ENCODE measurements at places on chromosomes 3 and 15.

DNA sequence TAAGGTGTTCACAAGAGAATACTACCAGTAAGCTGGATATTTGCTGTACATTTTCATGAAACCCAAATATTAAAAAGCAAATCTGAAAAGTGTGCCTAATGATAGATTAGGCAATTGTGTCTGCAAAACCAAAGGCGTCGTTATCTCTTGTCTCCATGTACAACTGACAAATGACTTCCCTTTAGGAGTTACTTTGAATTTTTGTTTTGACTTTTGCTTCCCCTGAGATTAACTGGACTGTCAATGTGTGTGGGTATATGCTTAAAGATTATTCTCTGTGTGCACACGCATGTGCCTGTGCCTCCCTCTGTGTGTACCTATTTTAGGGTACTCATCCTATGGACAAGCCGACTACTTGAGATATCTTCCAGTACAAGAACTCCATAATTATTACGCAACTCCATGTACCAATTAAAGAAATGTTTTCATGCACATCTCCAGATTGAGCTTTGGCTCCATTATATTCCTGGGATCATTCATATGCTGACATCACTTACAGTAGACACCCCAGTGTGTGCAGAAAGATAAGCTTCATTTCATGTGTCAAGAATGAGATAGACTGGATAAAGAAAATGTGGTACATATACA, 431.2 kb upstream of the ADAMTS9 start:
- DNase-seq, result no peak

GRCh38 chr3:152322756-152323155, 54.0 kb downstream of the MBNL1 start:
- no peak for DNase-seq

DNA sequence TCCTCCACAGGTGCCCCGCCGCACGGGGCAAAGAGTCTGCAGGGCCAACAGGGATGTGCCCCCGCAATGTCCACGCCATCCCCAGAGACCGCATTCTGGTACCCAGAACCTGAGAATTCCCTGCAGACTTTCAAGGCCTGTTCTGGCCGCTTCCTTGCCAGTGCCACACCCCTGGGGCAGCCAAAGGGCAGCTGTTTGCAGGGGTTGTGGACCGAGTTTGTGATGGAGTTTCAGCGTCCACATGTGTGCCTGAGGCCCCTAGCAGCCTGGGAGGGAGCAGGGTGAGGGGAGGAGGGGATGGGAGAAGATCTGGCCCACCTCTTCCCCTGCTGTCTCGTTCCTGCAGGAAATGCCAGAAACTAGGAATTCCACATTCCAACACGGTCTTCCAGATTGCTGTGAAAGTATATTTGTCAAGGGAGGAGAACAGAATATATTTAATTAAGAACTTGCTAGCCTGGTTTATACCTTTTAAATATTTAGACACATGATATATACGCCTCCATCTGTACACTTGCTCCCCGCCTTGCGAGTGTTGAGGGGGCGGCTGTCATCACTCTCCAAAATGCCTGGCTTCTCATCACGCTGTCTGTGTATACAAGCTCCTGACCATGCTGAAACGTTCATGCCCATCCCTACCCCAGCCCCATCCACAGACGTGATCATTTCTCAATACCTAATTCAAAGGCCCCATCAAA, 31.1 kb upstream of the RASA2 start:
- no peak for DNase-seq

DNA sequence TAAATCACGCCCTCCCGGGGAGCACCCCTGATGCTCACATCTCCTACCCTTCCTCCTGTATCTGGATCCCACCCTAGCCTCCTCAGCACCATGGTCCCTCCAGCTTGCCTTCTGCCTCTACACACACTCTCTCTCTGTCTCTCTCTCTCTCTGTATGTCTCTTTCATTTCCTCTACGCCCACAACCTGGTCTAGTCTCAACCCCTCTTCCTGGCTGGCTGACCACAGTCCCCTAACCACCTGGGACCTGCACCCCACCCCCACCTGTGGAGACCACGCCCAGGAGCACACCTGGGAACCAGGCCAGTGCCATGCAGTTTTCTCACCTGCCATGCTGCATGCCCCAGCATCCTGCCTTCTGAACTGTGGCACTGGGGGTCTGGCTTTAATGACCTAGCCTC, 4.0 kb upstream of the CFAP100 start:
- no peak for DNase-seq

GRCh38 chr3:133037436-133037835, 755 bp upstream of the TMEM108 start:
- DNase-seq, result peak; percentile 67

DNA sequence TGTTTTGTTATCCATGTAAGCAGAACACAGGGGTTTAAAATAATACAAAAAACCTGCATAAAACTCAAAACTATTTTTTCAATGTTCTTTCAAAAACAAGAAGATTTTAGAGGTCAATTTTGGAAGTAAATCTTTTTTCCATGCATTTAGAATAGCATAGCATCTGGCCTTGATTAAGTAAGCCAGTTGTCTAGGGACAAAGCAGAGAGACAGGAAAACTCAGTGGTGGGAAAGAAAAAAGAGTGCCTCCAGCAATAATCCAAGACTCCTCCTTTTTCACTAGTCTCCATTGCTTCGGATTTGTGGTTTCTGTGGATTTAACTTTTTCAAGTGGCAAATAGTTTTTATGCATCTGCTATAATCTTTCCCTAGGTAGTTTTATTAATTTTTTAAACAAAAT, 88.9 kb downstream of the SUCNR1 start:
- DNase-seq, result no peak

- DNase-seq, result no peak
Observed at GRCh38 chr3:73228437-73228836, 167.0 kb downstream of the EBLN2 start.

DNA sequence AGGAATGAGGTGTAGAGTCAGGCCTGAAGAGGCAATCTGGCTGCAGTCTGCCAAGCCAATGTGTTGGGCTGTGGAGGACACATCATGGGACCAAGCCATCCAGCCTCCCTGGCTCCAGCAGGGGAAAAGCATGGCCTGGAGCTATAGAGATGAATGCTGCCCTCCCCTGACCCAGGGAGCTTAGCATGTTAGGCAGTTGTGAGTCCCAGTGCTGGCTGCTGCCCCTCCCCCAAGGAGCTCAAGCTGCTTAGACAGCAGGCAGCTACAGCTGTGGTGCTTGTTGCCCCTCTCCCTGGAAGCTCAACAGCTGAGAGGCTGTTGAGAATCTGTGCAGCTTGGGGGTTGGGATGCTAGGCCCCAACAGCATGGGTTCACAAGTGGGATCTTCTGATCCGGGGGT, 85.6 kb upstream of the DNAJC19 start:
- DNase-seq, result peak; percentile 94

DNA sequence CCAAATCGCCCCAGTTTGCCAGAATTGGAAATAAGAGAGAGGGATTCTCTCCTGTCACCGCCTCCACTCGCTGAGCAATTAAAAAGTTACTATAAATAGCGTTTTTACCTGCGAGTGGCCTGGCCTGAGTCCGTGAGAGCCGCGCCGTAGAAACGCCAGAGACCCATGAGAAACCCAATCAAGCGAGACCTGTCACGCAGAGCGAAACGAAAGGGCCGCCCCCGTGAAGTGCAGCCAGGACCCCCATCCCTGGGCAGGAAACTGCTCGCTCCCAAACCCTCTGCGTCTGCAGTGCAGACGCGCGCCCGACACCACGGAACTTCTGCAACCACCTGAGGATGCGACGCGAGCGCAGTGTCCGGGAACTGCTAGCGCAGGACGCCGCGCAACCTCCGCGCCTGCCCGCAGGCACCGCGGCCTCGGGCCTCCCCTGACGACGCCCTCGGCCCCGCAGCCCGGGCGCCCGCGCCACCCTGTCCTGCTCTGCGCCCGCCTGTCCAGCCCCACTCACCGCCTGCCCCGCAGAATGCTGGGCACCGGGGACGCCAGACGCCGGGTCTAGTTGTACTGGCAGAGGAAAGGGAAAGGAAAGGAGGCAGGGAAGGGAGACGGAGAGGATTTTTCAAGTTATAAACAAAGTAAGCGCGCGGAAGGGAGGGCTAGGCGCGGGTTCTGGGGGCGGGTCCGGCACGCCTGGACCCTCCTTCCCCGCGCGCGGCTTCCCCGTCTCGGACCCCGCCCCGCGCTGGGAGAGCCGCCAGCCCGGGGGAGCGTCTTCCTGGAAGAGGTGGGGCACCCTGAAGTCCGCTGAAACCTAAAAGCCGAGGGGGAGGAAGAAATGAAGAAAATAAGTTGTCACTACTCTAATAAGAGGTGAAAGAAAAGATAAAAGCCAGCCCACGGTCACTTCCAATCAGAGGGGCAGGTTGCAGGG, at the start of gene PLSCR4:
TSS of gene PLSCR4 (minus strand) at position 657 of the 934 bp plus-strand sequence. CDS start 29,034 bp downstream, outside the sequence.
- no peak for DNase-seq

GRCh38 chr3:101017017-101017416, 23.8 kb upstream of the ABI3BP start:
- DNase-seq, result no peak

- peak; percentile 92 for DNase-seq
Observed at GRCh38 chr3:171460725-171461524, 720 bp upstream of the TNIK start.

GRCh38 chr3:12995389-12996180, 77.6 kb downstream of the IQSEC1 start:
- no peak for DNase-seq

GRCh38 chr3:170429050-170429449, 10.4 kb downstream of the CLDN11 start:
- no peak for DNase-seq

- DNase-seq, result no peak
Observed at GRCh38 chr3:106212665-106213222, 343.9 kb upstream of the CBLB start.

GRCh38 chr3:128149650-128150049, 3.6 kb upstream of the EEFSEC start:
- DNase-seq, result no peak

DNA sequence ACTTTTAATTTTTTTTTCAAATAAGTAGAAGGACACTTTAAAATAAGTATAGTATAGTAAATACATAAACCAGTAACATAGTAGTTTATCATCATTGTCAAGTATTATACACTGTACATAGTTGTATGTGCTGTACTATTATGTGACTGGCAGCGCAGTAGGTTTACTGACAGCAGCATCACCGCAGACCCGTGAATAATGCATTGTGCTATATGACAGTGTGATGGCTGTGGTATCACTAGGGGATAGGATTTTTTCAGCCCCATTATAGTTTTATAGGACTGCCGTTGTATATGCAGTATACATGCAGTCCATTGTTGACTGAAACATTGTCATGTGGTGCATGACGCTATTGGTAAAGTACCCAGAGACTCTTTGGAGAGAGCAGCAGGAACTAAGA, 306.5 kb downstream of the SQOR start:
- no peak for DNase-seq

GRCh38 chr15:74709011-74709410, 13.2 kb upstream of the EDC3 start:
- DNase-seq, result no peak

DNA sequence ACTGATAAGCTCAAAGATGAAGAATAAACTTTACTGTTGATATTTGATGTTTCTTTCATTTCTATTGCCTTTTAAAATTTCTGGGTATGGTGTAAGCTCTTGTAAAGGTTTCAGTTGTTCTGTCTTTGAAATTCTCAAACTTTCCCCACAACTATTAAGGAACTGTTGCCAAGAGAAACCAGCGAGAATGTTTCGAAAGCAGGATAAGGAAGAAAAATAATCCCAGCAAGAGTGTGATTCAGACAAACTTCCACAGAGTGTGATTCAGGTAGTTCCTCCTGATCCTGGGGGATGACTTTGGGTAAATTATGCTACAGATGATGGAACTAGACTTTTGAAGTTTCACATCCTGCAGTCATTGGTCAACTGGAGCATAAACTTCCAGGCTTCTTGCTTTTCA, 632.0 kb downstream of the NSUN3 start:
- no peak for DNase-seq

DNA sequence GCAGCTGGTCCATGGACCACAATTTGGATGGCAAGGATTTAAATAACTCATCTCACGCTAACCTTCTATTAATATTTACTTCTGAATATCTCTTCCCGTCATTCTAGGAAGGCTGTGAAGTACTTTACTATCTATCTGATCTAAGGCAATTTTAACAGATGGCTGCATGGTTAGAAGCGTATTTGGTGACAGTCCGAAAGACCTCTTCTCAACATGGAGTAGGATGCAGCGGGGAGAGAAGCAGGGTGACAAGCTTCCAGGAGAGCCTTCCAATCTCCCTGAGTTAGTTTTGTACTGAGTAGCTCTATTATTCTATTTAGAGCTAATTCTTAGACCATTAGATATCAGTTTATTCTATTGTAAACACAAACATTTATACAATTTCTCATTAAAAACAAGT, 309.4 kb downstream of the PLCL2 start:
- peak; percentile 91 for DNase-seq

GRCh38 chr3:64199932-64200331, 25.3 kb downstream of the PRICKLE2 start:
- no peak for DNase-seq

GRCh38 chr3:154718053-154718452, 288.1 kb upstream of the GPR149 start:
- DNase-seq, result no peak

GRCh38 chr3:11185564-11186317, 31.4 kb downstream of the HRH1 start:
- no peak for DNase-seq

DNA sequence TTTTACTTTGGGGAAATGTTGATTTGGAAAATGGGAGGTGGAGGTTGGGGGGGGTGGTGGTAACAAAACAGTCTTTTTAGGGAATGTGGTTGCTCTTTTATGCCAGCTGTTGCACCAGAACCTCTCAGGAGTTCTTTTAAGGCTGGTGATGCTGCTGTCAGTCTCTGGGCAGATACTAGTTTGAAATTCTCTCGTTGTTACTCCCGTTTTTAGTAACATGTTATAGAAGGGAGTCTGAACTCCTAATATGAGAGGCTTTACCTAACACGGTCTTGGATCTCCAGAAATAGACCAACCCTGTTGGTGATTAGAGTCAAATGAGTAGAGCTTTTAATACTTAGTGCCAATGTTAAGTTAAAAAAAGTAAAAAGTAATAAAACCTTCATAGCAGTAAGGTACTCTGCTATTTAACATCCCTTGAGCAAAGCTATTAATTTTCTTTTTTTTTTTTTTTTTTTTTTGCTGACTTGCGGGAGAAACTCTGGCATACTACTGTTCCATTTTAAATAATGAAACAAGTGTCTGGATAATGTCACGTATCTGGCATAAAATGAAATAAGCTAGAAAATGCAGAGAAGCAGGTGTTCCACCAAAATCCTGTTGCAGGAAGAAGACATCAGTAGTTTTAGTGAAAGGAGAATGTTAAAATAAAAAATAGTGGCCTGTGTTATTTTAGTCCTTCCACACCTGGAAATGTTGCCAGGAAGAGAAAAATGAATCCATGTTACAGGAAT, 156.7 kb downstream of the CACNA1D start:
- no peak for DNase-seq

Measured in NCI-H524 (cell line).